Stomach (tissue), 19 donors: ENCODE measurements at places on chromosomes 13 and 19.

DNA sequence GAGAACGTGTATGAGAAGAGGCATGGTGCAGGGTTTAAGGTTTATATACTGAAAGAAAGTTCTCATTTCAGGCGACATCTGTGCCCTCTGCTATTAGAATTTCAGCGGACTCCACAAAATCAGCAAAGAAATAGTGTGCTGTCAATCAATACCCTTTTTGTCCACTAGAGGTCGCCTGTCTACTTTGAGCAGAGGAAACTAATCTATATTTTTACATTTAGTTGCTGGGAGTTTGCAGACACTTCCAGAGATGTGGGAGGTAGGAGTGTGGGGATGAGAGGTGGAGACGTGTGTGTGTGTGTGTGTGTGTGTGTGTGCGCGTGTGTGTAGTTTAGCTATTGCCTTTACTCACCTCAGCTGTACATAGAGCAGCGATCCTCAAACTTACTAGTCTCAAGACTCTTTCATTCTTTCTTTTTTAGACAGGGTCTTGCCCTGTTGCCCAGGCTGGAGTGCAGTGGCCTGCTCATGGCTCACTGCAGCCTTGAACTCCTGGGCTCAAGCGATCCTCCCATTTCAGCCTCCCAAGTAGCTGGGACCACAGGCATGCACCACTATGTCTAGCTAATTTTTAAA lies 9.7 kb downstream of the INAFM1 start:
- H3K36me3 ChIP-seq: no peaks in the 10 kb centered on the region
- H3K4me1 ChIP-seq: peaks cover 24% of the 10 kb centered on the region
- DNase-seq: no peak
- H3K27ac ChIP-seq: no peak overlapping the region
- H3K27me3 ChIP-seq: no peaks in the 10 kb centered on the region

- DNase-seq: no peak
- no peaks in the 10 kb centered on the region for H3K27me3 ChIP-seq
- H3K4me1 ChIP-seq: no peaks in the 10 kb centered on the region
- no peak overlapping the region for H3K27ac ChIP-seq
- no peaks in the 10 kb centered on the region for H3K36me3 ChIP-seq
Measured at GRCh38 chr13:25462301-25463125, 90.7 kb downstream of the ATP8A2 start.

GRCh38 chr19:9857920-9858746 lies 23.0 kb downstream of the PIN1 start:
- H3K4me1 ChIP-seq: no peaks in the 10 kb centered on the region
- H3K27ac ChIP-seq: peak overlapping the region; percentile 23
- H3K27me3 ChIP-seq: no peaks in the 10 kb centered on the region
- no peak overlapping the region for H3K4me3 ChIP-seq
- no peaks in the 10 kb centered on the region for H3K36me3 ChIP-seq

GRCh38 chr13:27379694-27380641 lies 44.5 kb upstream of the GTF3A start:
- H3K4me3 ChIP-seq: no peak overlapping the region
- H3K4me1 ChIP-seq: peaks cover 15% of the 10 kb centered on the region
- H3K27ac ChIP-seq: no peak overlapping the region
- DNase-seq: peak; percentile 87

DNA sequence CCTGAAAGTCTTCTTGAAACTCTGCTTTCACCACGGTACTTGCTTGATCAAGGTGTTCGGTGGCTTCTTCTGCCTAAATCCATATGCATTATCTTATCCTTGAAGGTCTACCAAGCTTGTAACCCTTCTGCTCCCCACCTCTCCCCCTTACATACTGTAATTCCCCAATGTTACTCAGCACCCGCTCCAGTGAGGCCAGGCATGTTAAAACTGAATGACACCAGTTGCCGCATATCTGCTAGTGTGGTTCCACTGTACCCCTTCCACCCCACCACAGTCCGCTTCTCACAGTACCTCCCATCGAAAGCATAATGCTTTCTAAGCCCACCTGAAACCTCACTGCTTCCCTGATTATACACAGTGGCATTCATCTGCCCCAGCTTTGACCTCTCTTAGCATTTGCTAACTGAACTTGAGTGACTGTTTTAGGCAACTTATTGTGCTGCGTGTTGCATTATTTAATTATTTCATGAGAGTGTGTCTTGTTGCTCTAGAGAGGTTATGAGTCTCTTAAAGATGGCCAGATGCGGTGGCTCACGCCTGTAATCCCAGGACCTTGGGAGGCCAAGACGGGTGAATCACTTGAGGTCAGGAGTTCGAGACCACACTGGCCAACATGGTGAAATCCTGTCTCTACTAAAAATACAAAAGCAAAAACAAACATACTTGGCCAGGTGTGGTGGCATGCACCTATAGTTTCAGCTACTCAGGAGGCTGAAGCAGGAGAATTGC lies 87.6 kb upstream of the MBNL2 start:
- H3K27me3 ChIP-seq: no peaks in the 10 kb centered on the region
- H3K36me3 ChIP-seq: no peaks in the 10 kb centered on the region
- DNase-seq: no peak
- no peak overlapping the region for H3K4me3 ChIP-seq
- H3K27ac ChIP-seq: no peak overlapping the region

GRCh38 chr19:6693681-6694080 lies 23.7 kb upstream of the TNFSF14 start:
- no peak overlapping the region for H3K27ac ChIP-seq
- no peak overlapping the region for H3K4me3 ChIP-seq
- H3K27me3 ChIP-seq: no peaks in the 10 kb centered on the region
- peaks cover 7% of the 10 kb centered on the region for H3K36me3 ChIP-seq

DNA sequence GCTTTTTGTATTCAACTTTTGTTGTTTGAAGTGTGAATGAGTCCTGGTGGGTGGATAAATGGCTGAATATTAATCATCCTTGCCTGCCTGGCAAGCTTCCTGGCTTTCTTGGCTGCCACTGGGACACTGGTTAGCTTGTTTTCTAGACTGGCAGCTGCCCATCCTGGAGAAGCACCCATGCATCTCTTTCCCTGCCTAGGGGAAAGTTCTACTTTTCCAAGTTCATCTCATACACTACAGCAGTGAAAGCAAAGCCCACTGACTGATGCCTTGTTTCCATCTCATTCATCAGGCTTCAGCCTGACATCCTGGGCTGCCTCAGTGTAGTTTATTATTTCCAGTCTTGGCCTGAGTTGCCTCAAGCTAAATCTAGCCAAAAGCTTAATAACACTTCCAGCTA lies 244.8 kb downstream of the PCDH20 start:
- no peaks in the 10 kb centered on the region for H3K36me3 ChIP-seq
- peak; percentile 56 for DNase-seq
- H3K27ac ChIP-seq: no peak overlapping the region
- no peaks in the 10 kb centered on the region for H3K27me3 ChIP-seq
- H3K4me3 ChIP-seq: no peak overlapping the region

DNA sequence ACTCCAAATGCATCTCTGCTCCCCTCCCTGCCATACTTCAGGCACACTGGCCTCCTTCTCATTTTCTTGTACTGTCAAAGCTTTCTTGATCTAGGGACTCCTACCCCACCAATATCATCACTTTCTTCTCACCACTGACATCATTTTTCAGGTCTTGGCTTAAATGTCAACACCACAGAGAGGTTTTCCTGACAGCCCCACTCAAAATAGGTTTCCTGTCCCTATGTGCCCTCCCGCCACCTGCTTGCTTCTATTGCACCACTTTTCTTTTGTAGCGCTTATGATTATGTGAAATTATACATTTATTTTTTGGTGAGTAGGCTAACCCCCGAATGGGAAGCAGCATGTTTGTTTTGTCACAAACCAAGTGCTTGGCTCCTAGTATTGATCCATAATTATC lies 164.6 kb downstream of the NDFIP2 start:
- no peak for DNase-seq
- H3K4me1 ChIP-seq: no peaks in the 10 kb centered on the region
- H3K27me3 ChIP-seq: no peaks in the 10 kb centered on the region
- no peak overlapping the region for H3K27ac ChIP-seq
- no peaks in the 10 kb centered on the region for H3K36me3 ChIP-seq

GRCh38 chr13:27391471-27391870 lies 32.9 kb upstream of the GTF3A start:
- no peaks in the 10 kb centered on the region for H3K4me1 ChIP-seq
- no peaks in the 10 kb centered on the region for H3K36me3 ChIP-seq
- no peak for DNase-seq
- H3K27ac ChIP-seq: no peak overlapping the region
- H3K4me3 ChIP-seq: no peak overlapping the region

DNA sequence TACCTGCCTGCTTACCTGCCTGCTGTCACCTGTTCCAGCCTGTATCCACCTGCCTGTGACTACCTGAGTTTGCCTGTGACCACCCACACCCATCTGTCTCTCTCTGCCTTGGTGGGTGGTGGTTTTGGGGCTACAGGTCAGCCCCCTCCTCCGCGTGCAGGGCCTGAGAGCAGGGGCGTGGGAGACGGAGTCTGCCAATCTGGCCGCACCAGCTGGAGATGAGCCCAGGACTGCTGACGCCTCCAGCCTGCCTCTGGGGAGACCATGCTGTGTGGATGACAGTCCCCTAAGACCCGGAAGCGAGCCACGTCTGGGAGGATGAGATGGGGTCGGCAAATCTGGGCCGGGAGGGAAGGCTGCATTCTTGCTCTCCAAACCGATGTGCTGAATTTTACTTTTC lies 15.9 kb upstream of the KCTD15 start:
- no peaks in the 10 kb centered on the region for H3K36me3 ChIP-seq
- no peak overlapping the region for H3K27ac ChIP-seq
- no peak overlapping the region for H3K4me3 ChIP-seq
- no peaks in the 10 kb centered on the region for H3K27me3 ChIP-seq

DNA sequence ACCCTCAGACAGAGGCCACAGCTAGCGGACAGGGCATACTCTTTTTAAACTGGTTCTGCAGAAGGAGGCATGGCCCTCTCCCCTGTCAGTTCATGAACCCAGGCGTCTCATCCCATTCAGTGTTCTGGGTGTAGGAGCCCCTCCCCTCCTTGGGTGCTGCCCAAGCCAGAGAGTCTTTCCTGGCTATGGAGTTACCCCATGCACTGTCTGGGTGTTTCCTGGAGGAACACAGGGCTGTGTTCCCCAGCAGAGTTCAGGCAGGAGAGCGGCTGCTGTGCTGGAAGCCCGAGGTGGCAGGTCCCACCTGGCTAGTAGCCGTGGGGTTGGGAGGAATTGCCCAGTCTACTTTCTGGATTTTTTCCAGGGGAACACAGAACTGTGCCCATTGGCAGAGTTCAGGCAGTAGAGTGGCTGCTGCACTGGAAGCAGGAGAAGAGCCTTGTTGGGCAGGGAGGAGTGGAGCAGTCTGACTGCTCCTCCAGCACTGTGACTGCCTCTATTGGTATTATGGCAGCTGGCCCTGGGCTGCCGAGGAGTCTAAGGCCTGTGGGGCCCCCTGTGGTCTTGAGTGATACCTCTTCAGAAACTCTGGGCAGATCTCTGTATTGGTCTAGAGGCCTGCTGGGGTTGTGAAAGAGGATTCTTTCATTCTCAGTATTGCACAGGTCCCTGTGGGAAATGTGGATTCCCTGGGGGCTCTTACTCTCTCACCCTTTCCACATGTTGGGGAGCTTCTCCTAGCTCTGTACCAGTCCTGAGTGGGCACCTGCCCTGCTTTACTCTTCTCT lies 168.3 kb downstream of the PCDH20 start:
- H3K4me3 ChIP-seq: no peak overlapping the region
- no peaks in the 10 kb centered on the region for H3K27me3 ChIP-seq
- H3K4me1 ChIP-seq: no peaks in the 10 kb centered on the region
- no peak overlapping the region for H3K27ac ChIP-seq
- no peak for DNase-seq

- no peaks in the 10 kb centered on the region for H3K4me1 ChIP-seq
- H3K36me3 ChIP-seq: no peaks in the 10 kb centered on the region
- no peak overlapping the region for H3K27ac ChIP-seq
- H3K27me3 ChIP-seq: no peaks in the 10 kb centered on the region
Measured at GRCh38 chr19:53818756-53819155, 5.4 kb downstream of the NLRP12 start.

- no peak overlapping the region for H3K4me3 ChIP-seq
- H3K27me3 ChIP-seq: no peaks in the 10 kb centered on the region
- DNase-seq: no peak
- no peak overlapping the region for H3K27ac ChIP-seq
- H3K4me1 ChIP-seq: no peaks in the 10 kb centered on the region
Measured at GRCh38 chr13:79097201-79097600, 308.9 kb downstream of the RBM26 start.

- H3K27ac ChIP-seq: peak overlapping the region; percentile 84
- H3K27me3 ChIP-seq: no peaks in the 10 kb centered on the region
- H3K4me3 ChIP-seq: peak overlapping the region; percentile 62
- DNase-seq: peak; percentile 59
Measured at GRCh38 chr19:4971424-4971793, 2.5 kb downstream of the KDM4B start.

GRCh38 chr13:23901365-23901764 lies 4.1 kb upstream of the C1QTNF9B start:
- peaks cover 13% of the 10 kb centered on the region for H3K4me1 ChIP-seq
- H3K4me3 ChIP-seq: no peak overlapping the region
- H3K27ac ChIP-seq: no peak overlapping the region
- H3K27me3 ChIP-seq: peaks cover 17% of the 10 kb centered on the region
- no peak for DNase-seq

GRCh38 chr13:32829269-32829668 lies 187.0 kb upstream of the KL start:
- no peaks in the 10 kb centered on the region for H3K36me3 ChIP-seq
- no peak overlapping the region for H3K27ac ChIP-seq
- no peak for DNase-seq
- no peaks in the 10 kb centered on the region for H3K27me3 ChIP-seq

GRCh38 chr13:84339456-84339855 lies 457.2 kb upstream of the SLITRK1 start:
- H3K27me3 ChIP-seq: no peaks in the 10 kb centered on the region
- no peak overlapping the region for H3K27ac ChIP-seq
- no peak for DNase-seq
- H3K4me1 ChIP-seq: no peaks in the 10 kb centered on the region

- peaks cover 9% of the 10 kb centered on the region for H3K36me3 ChIP-seq
- peak within 1 kb of the TSS; percentile 86 for H3K4me3 ChIP-seq
- peak within 1 kb of the TSS; percentile 87 for H3K27ac ChIP-seq
- peak; percentile 97 for DNase-seq
- H3K27me3 ChIP-seq: no peaks in the 10 kb centered on the region
- peaks cover 17% of the 10 kb centered on the region for H3K4me1 ChIP-seq
Measured at GRCh38 chr19:58150328-58150921, at the start of gene ZNF329. Gene ZNF329 (minus strand): TSS chr19:58150789. CDS start chr19:58129503, 21,286 bp downstream.

DNA sequence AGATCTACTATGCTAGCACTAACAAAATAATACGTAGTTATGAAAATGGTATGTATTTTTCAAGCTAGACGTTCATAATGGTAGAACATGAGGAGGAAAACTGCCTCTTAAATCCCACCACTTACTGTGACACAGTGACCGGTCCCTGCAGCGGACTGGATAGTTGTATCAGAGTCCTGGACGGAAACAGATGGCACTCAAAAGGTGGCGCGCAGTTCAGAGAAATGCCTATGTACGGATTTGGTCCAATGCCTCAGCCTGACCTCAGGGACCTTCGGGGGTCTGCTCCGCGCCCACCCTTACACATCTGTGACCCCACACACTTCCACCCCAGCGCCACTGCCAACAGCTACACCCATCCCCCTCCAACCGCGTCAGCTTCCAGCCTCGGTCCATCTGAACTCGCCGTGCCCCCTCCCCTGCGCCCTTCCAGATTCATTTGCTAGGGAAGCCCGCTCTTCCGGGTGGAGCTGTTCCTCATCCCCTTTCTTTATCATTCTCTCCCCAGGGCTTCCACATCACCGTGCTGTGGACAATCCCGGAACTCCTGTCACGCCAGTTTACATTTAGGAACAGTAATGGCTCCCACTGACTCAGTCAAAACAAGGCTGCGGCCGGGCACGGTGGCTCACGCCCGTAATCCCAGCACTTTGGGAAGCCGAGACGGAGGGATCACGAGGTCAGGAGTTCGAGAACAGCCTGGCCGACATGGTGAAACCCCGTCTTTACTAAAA lies 792 bp upstream of the LENG8 start:
- H3K4me3 ChIP-seq: peak overlapping the region; percentile 86
- peaks cover 49% of the 10 kb centered on the region for H3K4me1 ChIP-seq
- H3K27me3 ChIP-seq: no peaks in the 10 kb centered on the region
- DNase-seq: peak; percentile 89
- peaks cover 52% of the 10 kb centered on the region for H3K36me3 ChIP-seq
